ENCODE measurements at places on chromosomes 3 and 15. TPM values are rescaled to one million over a fixed set of nuclear protein-coding genes. Genes with fewer than 3 reads are reported as not detected.

Gene TRPM7
- 39.6 TPM for total RNA-seq

Gene MFSD1
- total RNA-seq: 30.5 TPM

Gene CFAP91
- not detected for total RNA-seq

Gene KBTBD13
- total RNA-seq: not detected

Measured in activated CD4-positive, alpha-beta T cell treated with anti-CD3 and anti-CD28 coated beads, Interleukin-2, amount 10 ng/mL, durations not matched to agents 7 days and 5 days (primary cell).